NCI-H187 treated with DMSO at 0.1 percent for 48 hours (cell line): ENCODE measurements at places on chromosomes 13 and 19.

GRCh38 chr13:30300596-30300995, 6.8 kb downstream of the KATNAL1 start:
- DNase-seq: no peak

GRCh38 chr13:37241786-37242185, 136.3 kb upstream of the CSNK1A1L start:
- DNase-seq: no peak

DNA sequence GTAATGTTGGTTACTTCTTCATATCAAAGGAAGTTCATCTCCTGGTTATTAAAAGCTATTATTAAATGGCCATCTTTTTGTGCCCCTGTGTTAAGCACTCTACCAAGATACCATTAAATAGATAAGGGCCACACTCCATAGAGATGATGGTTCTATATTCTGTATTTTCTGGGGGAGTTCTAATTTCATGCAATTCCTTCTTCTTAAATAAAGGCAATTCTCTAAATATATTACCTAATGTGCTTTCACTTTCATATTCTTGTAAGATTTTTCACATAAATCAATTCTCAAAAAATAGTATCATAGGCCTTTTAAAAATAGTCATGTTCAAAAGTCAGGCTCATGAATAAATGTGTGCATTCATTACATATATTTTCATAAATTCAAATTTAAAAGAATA, 47.0 kb upstream of the USPL1 start:
- DNase-seq: no peak

DNA sequence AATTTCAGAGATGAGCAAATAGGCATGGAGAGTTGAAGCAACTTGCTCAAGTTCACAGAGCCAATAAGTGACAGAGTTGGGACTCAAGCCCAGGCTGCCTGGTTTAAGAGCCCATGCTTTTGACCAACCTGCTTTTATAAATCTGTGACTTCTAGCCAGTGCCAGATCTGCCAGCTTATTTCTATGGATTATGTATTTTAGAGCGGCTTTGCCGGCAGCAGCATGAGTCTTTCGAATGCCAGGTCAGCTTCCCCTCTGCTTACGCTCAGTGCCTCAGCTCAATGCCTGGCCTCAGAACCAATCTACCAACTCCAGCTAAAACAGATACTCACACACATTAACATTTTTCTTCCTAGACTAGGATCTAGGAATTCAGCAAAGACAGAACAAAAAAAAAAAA, 2.3 kb downstream of the SERPINE3 start:
- no peak for DNase-seq

- no peak for DNase-seq
Observed at GRCh38 chr13:45604892-45605291, 10.6 kb downstream of the ERICH6B start.

- DNase-seq: no peak
Observed at GRCh38 chr19:36847968-36848367, 2.7 kb upstream of the ZNF345 start.

- no peak for DNase-seq
Observed at GRCh38 chr19:41784743-41785142, 11.6 kb upstream of the CEACAM3 start.

GRCh38 chr13:102708991-102709390, 14.1 kb upstream of the METTL21C start:
- DNase-seq: no peak

GRCh38 chr13:93709506-93710244, 483.1 kb downstream of the GPC6 start:
- no peak for DNase-seq

GRCh38 chr19:43683905-43684304, 13.9 kb upstream of the PLAUR start:
- no peak for DNase-seq

DNA sequence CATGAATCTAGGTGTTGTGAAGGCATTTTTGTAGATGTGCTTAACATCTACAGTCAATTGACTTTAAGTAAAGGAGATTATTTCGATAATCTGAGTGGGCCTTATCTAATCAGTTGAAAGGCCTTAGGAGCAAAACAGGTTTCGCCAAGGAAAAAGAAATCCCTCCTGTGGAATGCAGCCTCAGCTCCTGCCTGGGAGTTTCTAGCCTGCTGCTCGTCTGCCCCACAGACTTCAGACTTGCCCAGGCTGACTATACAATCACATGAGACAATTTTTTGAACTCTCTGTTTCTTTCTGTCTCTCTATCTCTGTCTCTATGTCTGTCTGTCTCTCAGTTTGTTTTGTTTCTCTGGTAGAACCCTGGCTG, 312.5 kb downstream of the OLFM4 start:
- no peak for DNase-seq

DNA sequence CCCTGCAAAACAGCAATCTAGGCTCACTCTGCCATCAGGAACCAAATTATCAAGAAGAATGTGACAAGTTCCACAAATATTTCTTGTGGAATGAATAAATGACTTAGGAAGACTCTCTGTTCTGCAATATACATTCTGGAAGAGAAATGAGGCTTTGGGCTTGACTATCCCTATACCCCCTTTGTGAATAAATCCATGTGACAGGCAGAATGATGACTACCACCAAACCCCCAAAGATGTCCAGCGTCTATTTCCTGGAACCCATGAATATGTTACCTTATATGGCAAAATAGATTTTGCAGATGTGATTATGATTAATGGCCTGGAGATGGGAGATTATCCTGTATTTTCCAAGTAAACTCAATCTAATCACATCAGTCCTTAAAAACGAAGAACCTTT, 139.3 kb downstream of the ENOX1 start:
- DNase-seq: no peak
